Chondrocyte (in vitro differentiated cells): ENCODE measurements at places on chromosomes 1 and 21. TPM values are rescaled to one million over a fixed set of nuclear protein-coding genes. Genes with fewer than 3 reads are reported as not detected.

- H3K4me3 ChIP-seq = peak overlapping the region; percentile 33
- H3K36me3 ChIP-seq = peaks cover 1% of the 10 kb centered on the region
- no peaks in the 10 kb centered on the region for H3K27me3 ChIP-seq
- H3K4me1 ChIP-seq = peaks cover 23% of the 10 kb centered on the region
These were observed 556 bp downstream of the IFI44 start for GRCh38 chr1:78650114-78650660.

DNA sequence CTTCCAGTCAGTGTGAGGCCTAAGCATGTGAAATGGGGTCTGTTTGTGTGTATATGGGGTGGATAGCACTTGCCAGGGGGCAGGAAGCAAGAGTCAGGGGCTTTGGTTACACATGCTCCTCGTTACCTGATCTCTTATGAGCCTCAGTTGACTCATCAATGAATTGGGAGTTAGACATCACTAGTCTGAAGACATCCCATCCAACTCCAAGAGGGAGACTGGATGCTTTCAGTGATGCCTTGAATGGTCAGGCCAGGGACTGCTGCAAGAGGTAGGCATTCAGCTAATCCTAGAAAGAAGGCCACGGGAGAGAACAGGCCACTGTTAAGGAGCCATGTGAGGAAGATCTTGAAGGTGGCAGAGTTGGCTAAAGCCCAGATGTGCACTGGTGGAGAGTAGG lies 6.3 kb downstream of the RAB25 start:
- H3K27ac ChIP-seq = no peak overlapping the region
- H3K4me1 ChIP-seq = no peaks in the 10 kb centered on the region
- no peaks in the 10 kb centered on the region for H3K27me3 ChIP-seq
- DNase-seq = no peak
- no peaks in the 10 kb centered on the region for H3K36me3 ChIP-seq

- H3K4me3 ChIP-seq = peak overlapping the region; percentile 90
- H3K27me3 ChIP-seq = peaks cover 4% of the 10 kb centered on the region
- H3K4me1 ChIP-seq = peaks cover 19% of the 10 kb centered on the region
- no peak for DNase-seq
- peak overlapping the region; percentile 96 for H3K27ac ChIP-seq
- no peaks in the 10 kb centered on the region for H3K36me3 ChIP-seq
These were observed 2.5 kb upstream of the CDKN2C start for GRCh38 chr1:50967416-50968157.

Gene MYBPHL
- total RNA-seq = not detected in 3 replicates

Gene ATP1A2
- 1.3 to 3.9 TPM (median 2.9 TPM) in 3 replicates for total RNA-seq

DNA sequence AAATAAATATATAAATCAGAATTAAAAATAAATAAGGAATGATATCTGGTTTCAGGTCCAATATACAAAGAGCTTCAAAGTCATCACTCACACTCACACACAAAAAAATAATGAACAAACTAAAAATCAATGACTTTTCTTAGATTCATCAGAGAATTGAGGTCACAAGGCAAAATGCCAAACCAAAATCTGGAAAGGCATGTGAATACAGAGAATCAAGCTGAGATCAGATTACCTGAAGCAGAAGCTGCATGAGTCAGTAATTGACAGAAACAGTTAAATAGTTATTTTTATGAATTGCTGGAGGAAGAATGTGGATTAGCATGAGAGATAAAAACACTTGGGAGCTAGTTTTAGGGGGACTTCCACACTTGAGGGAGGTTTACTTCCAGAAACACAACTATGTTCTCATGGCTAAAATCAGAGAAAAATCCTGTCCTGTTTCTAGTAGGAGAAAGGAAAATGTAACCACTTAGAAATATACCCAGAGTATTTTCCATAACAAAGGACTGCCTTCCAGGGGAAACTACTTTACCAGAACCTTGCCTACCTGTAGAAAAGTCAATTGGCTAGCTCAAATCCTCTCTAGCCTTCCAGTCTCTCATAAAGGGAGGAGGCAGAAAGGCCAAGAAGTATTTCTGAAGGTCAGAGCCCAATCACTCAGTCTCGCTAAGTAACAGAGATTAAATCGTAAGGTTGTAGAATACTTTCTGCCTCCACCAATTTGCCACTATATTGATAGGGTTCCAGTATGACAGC lies 536.6 kb upstream of the NR5A2 start:
- DNase-seq = no peak
- no peaks in the 10 kb centered on the region for H3K27me3 ChIP-seq
- no peak overlapping the region for H3K4me3 ChIP-seq
- H3K36me3 ChIP-seq = peaks cover 7% of the 10 kb centered on the region

Gene SLC19A2
- total RNA-seq = 3.8 to 5.8 TPM (median 4.9 TPM) in 3 replicates

DNA sequence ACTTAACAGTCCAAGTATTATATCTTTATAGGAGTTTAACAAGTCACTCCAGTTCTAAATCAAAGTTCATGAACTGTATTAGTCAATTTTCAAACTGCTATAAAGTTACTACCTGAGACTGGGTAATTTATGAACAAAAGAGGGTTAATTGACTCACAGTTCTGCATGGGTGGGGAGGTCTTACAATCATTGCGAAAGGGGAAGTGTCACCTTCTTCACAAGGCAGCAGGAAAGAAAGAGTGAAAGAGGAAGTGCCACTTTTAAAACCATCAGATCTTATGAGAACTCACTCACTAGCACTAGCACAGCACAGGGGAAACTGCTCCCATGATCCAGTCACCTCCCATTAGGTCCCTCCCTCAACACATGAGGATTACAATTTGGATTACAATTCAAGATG lies 70.0 kb downstream of the CLCA4 start:
- DNase-seq = no peak
- no peaks in the 10 kb centered on the region for H3K36me3 ChIP-seq
- H3K27me3 ChIP-seq = peaks cover 4% of the 10 kb centered on the region
- no peaks in the 10 kb centered on the region for H3K4me1 ChIP-seq
- H3K4me3 ChIP-seq = no peak overlapping the region

- H3K4me1 ChIP-seq = peaks cover 15% of the 10 kb centered on the region
- DNase-seq = no peak
- no peaks in the 10 kb centered on the region for H3K27me3 ChIP-seq
These were observed 200.4 kb downstream of the NRIP1 start for GRCh38 chr21:14864211-14865021.

GRCh38 chr1:101376121-101377083 lies 139.6 kb downstream of the S1PR1 start:
- H3K4me3 ChIP-seq = no peak overlapping the region
- H3K36me3 ChIP-seq = peaks cover 2% of the 10 kb centered on the region
- DNase-seq = no peak
- H3K27ac ChIP-seq = no peak overlapping the region
- no peaks in the 10 kb centered on the region for H3K27me3 ChIP-seq

GRCh38 chr1:17207046-17207445 lies 2.1 kb downstream of the PADI1 start:
- H3K4me1 ChIP-seq = peaks cover 49% of the 10 kb centered on the region
- no peaks in the 10 kb centered on the region for H3K27me3 ChIP-seq
- H3K4me3 ChIP-seq = no peak overlapping the region
- no peak overlapping the region for H3K27ac ChIP-seq
- H3K36me3 ChIP-seq = no peaks in the 10 kb centered on the region

DNA sequence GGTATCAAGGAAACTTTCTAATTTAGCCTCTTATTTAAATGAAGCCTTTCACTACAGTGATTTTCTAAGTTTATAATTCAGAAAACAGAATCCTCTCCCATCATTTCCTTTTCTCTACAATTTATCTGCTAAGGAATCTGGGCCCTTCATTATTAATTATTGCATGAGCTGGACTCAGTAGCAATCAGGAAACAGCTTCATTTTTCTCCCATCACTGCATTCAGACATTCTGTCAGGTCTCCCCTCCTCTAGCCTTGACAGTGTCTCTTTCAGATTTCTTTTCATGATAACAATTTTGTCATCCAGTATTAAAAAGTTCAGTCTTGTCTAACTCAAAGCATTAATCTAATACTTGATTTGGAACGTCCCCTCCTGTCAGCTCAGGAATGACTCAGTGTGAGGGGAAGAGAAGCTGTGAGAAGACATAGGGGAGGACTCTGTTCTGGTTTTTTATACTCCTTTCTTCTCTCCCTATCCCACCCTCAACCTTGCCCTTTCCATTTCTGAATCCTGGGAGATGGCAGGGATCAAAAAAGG lies 28.1 kb downstream of the SLC44A5 start:
- no peak for DNase-seq
- peaks cover 3% of the 10 kb centered on the region for H3K27me3 ChIP-seq
- no peak overlapping the region for H3K27ac ChIP-seq
- no peak overlapping the region for H3K4me3 ChIP-seq
- no peaks in the 10 kb centered on the region for H3K36me3 ChIP-seq
- no peaks in the 10 kb centered on the region for H3K4me1 ChIP-seq

GRCh38 chr1:201539561-201540431 lies 869 bp downstream of the NAV1 start:
- H3K4me3 ChIP-seq = peak overlapping the region; percentile 84
- H3K36me3 ChIP-seq = no peaks in the 10 kb centered on the region
- peak overlapping the region; percentile 80 for H3K27ac ChIP-seq
- no peak for DNase-seq

Gene CD101
- total RNA-seq = 0.79 to 1.4 TPM (median 1.0 TPM) in 3 replicates

DNA sequence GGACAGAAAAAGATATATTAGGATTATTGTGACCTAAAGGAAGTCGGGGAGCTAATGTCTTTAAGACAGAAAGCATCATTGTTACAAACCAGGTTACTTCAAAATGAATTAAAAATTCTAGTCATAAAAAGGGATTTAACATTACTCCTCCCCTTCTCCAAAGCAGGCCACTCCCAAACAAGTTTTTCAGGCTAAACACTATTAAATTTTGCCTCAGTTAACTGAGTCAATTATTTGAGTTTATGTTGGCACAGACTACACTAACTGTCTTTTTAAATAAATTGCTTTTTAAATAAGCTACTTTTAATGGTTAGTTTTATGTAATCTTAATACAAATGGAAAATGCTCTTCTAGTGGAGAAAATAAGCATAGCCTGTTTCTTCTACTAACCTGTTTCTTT lies 395.0 kb upstream of the DUSP10 start:
- DNase-seq = no peak
- no peaks in the 10 kb centered on the region for H3K36me3 ChIP-seq
- H3K4me1 ChIP-seq = no peaks in the 10 kb centered on the region
- no peak overlapping the region for H3K4me3 ChIP-seq
- no peaks in the 10 kb centered on the region for H3K27me3 ChIP-seq
- no peak overlapping the region for H3K27ac ChIP-seq

DNA sequence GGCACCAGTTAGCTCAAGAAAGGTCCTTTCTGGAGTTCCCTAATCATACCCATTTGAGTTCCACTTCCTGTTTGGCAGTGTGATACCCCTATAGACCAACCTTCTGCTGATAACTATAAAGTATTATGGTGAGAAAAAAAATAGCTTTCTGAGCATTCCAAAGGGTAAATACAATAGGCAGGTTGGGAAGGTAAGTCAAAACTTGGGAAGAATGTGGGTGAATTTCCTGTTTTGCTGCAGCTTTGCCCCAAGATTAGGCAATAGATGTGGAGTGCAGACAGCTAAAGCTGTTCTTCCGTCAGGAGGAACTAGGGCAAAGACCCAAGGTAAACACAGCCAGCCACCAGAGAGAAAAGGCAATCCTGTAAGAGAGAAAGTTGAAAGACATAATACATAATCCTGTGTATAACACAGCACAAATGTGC lies 49.9 kb upstream of the GUCA2A start:
- no peak for DNase-seq
- peak overlapping the region; percentile 59 for H3K27ac ChIP-seq
- peaks cover 25% of the 10 kb centered on the region for H3K4me1 ChIP-seq
- no peaks in the 10 kb centered on the region for H3K27me3 ChIP-seq

- no peak overlapping the region for H3K27ac ChIP-seq
- H3K4me1 ChIP-seq = peaks cover 35% of the 10 kb centered on the region
- peaks cover 36% of the 10 kb centered on the region for H3K36me3 ChIP-seq
- H3K27me3 ChIP-seq = no peaks in the 10 kb centered on the region
These were observed 7.2 kb downstream of the PARP1 start for GRCh38 chr1:226400519-226401354.

- H3K27me3 ChIP-seq = no peaks in the 10 kb centered on the region
- peaks cover 10% of the 10 kb centered on the region for H3K4me1 ChIP-seq
- H3K27ac ChIP-seq = peak overlapping the region; percentile 13
These were observed 61.4 kb upstream of the CXADR start for GRCh38 chr21:17451364-17451891.

DNA sequence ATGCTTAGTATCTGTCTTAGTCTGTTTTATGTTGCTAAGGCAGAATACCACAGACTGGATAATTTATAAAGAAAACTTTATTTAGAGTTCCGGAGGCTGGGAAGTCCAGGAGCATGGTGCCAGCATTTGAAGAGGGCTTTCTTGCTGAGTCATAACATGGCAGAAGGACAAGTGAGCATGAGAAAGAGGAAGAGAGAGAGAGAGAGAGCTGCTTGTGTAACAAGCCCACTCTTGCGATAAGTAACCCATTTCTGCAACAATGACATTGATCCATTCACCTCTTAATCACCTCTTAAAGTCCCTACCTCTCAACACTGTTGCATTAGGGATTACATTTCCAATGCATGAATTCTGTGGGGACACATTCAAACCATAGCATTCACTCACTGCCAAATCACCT lies 11.7 kb upstream of the MYOCOS start:
- no peaks in the 10 kb centered on the region for H3K27me3 ChIP-seq
- H3K36me3 ChIP-seq = no peaks in the 10 kb centered on the region
- H3K27ac ChIP-seq = no peak overlapping the region
- no peak for DNase-seq

Gene ZNF648
- not detected in 3 replicates for total RNA-seq

Gene FCRL6
- not detected in 3 replicates for total RNA-seq
